ENCODE measurements at places on chromosomes 3 and 15.

GRCh38 chr3:35648347-35648746 lies 9.0 kb downstream of the ARPP21 start:
- DNase-seq, result no peak

DNA sequence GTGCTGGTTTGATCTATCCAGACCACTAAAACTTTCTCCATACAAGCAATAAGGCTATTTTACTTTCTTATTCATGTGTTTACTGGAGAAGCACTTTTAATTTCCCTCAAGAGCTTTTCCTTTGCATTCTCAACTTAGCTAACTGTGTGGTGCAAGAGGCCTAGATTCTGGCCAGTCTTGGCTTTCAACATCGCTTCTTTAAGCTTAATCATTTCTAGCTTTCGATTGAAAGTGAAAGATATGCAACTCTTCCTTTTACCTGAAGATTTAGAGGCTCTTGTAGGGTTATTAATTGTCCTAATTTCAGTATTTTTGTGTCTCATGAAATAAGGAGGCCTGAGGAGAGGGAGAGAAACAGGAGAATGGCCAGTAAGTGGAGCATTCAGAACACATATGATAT lies 234.8 kb upstream of the GADL1 start:
- no peak for DNase-seq

DNA sequence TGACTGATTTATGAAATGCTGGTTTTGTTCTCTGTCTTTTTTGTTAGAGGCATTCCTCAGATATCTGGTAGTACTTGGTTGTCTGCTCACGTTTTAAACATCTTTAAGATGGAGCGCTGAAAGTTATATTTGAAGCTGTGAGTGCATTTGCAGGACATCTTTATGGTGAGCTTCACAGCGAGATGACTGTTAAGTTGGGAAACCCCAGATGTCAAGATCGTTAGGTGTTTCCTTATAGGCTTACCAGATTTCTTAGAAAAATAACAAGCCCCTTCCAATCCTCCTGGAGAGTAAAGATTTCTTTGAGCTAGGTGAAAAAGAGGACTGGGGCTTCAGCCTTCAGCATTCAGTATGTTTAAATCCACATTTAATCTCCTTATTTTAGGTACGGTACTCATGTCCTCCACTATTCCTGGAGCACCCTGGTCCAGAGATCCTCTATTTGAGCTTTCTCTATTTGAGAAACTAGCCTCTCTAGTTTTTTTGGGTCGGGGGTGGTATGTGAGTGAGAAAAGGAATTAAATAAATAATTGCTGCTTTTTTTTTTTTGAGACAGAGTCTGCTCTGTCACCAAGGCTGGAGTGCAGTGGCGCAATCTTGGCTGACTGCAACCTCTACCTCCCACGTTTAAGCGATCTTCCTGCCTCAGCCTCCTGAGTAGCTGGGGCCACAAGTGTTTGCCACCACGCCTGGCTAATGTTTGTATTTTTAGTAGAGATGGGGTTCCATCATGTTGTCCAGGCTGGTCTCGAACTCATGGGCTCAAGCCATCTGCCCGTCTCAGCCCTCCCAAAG lies 72.3 kb downstream of the ZNF609 start:
- no peak for DNase-seq

- peak; percentile 39 for DNase-seq
These were observed 1.9 kb upstream of the VWA5B2 start for GRCh38 chr3:184227481-184227935.

DNA sequence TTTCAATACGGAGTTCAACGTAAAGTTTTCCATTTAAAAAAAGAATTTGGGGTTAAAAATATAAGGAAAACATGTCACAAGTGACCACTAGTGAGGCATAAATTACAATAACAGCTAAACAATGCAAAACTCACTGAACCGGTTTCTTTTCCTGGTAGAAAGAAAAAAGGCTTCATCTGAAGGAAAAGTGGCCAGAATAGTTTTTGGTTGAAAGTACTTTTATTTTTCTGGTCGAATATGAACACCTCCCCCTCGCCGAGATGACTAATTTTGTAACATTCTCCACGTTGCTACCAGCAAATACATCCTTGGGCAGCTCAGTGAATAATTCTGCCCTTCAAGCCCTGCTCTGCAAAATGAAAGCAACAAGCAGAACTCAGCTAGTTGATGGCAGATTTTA lies 3.9 kb upstream of the SRGAP3 start:
- DNase-seq, result no peak

DNA sequence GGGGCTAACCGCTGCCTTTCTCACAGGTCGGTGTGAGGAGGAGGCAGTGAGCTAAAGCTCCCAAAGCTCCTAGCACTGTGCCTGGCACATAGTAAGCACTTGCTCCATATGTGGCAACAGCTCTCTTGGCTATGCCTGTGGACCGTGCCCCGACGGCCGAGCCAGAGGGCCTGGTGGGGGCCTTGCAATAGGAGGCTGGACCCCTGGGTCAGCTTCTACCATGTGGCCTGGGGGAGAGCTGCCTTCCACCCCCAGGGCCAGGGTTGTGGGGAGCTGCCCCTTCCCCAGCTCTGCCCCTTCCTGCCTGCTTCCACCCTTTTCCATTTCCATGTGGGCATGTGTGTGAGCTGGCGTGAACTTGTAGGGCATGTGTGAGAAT lies 16.9 kb upstream of the GNAT1 start:
- DNase-seq, result no peak

DNA sequence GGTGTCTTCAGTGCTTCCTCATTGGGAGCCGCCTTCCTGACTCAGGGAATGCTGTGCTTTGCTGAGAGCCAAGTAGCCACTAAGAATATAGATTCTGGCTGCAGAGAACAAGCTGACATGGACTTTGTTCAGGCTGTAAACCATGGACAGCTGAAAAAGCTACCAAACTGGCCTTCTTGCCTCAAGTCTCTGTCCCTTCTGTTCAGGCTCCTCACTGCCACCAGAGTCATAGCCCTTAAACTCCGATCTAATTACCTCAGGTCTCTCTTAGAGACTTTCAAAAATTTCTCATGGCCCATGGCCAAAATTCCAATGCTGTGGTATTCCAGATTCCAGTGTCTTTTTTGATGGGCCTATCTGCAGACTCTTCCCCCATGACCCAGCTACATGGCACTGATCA lies 19.4 kb upstream of the PTX3 start:
- DNase-seq, result no peak

- DNase-seq, result no peak
These were observed 26.4 kb upstream of the TNFAIP8L3 start for GRCh38 chr15:51121118-51121517.

DNA sequence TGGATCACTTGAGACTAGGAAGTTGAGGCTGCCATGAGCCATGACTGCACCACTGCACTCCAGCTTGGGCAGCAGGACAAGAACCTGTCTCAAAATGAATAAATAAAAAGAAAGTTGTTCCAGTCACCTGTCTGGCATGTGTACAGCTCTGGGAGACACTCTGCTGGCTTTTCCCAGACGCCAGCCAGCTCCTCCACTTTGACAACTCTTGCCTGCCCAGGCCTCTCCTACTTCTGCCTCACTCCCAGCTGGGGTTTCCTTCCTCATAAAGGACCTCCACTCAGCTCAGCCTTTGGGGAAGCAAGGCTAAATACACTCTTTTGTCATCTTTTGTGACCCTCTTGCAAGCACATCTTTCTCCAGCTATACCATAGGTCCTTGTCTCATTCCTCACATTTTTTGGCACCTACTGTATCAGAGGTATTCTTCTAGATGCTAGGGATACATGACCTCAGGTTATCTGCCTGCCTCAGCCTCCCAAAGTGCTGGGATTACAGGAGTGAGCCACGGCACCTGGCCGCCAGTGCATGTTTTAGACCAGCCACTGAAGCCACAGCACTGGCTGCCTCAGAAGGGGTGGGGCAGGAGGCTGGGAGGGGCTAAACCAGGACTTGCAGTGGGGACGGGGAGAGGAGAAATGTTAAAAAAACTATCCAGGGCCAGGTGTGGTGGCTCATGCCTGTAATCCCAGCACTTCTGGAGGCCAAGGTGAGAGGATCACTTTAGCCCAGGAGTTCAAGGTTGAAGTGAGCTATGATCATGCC lies 10.0 kb upstream of the ELP6 start:
- no peak for DNase-seq

- DNase-seq, result no peak
These were observed 61.1 kb downstream of the CPNE4 start for GRCh38 chr3:131973731-131974130.

DNA sequence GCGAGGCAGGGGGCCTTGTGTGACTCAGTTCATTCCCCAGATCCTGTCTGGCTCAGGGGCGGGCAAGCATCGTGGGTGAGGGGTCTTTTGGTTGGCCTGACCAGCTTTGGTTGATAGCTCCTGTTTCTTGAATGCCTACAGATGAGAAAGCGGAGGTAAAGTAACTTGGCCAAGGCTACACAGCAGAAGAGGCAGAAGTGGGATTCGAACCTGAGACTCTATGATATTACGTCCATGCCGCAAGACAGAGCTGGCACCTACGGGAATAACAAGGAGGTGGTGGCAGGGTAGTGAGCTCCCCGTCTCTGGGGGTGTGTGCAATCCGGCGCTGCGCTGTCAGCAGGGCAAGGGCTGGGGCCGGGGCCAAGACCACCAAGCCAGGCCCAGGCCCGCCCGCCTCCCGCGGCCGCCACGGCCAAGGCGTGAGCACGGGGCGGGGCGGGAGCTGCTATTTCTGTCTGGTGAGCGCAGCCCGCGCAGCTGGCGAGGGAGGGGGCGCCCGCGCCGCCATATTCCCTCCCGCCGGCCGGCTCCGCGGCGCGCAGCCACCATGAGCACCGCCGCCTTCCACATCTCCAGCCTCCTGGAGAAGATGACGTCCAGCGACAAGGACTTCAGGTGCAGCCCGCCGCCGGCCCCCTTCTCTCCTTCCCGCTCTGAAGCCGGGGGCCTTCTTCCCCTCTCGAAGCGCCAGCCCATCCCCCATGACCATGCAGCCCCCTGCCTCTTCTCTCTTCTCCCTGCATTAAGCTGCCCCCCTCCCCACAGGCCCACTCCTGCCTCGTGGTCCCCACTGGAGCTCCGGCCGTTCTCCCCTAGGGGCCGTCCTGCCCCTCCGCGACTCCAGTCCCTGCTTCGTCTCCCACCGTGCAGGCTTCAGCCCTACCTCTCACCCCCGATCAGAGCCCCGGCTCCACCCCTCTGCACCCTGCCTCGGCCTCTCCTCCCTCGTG lies at the start of gene CAND2:
Gene CAND2 (plus strand): TSS at position 510 of the 953 bp plus-strand sequence. CDS start 41 bp downstream, at position 551.
- peak; percentile 29 for DNase-seq

DNA sequence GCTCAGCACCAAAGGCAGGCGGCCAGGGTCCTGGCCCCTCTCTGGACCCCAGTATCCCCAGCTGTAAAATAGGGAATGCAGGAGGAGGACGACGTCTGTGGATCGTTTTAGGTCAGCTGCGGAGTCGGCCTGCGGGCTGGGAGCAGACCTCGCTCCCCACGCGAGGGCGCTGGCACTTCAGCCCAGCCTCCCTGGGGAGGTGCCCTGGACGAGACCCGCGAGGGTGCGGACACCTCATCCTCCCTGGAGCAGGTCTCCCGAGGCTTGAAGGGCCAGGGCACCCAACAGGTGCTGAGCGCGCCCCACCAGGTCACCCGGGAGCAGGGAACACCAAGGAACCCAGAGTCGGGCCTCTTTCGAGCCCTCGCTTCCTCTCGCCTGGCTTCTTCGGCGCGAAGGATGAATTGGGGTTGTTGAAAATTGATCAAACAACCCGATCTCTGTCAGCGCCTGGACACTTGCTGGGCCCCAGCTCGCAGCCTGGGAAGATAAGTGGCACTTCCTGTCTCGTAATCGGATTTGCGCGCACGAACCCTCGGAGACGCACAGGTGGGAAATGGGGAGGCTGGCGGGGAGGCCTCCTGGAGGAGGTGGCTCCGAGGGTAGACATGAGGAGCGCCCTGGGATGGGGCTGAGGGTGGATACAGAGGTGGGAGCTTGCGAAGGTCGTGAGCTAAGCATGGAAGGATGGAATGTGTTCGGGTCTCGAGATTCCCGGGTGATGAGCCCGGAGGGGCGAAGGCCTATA lies 588 bp upstream of the VIPR1 start:
- peak; percentile 40 for DNase-seq

GRCh38 chr3:8869613-8870012 lies 93.7 kb downstream of the RAD18 start:
- no peak for DNase-seq
